ENCODE measurements at places on chromosomes 3 and 15.

DNA sequence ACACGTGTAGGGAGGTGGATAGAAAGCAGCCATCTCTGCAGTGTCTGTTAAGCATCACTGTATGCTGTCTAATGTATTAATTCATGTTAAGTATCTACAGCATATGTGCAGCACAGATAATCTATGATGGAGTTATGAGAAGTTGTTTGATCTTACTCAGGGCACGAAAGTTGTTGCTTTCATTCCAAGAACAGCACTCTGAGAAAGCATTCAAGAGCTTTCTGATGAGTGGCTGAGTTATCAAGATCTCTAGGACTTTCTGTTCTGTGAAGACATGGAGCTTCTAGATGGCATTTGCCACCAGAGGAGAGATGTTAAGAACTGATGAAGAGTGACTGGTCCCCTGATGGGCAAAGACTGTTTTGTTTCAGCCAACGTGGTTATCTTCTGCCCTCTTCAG, 22.6 kb upstream of the TPRG1 start:
- no peak for DNase-seq

DNA sequence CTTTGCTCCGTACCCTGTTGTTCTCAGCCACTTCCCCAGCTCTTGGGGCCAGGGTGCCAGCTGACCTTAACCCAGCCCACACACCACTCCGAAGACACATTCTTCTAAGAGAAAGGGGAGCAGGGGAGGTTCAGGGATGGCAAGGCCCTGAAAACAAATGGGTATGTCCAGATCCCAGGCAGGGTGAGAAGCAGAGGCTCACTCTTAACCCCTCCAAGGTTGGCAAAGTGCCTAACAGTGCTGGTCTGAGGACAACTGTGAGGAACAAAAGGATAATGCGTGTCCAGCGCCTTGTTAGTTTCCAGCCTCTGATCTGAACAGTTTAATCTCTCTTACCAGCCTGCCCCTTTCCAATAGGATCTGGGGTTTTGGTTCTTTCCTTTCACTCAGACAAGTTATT, 1.5 kb downstream of the TMEM44 start:
- no peak for DNase-seq

- no peak for DNase-seq
Observed at GRCh38 chr3:125602752-125603649, 7.7 kb upstream of the OSBPL11 start.

- no peak for DNase-seq
Observed at GRCh38 chr3:185309302-185309701, 53.6 kb upstream of the MAP3K13 start.
